ENCODE measurements at places on chromosomes 5 and 9.

DNA sequence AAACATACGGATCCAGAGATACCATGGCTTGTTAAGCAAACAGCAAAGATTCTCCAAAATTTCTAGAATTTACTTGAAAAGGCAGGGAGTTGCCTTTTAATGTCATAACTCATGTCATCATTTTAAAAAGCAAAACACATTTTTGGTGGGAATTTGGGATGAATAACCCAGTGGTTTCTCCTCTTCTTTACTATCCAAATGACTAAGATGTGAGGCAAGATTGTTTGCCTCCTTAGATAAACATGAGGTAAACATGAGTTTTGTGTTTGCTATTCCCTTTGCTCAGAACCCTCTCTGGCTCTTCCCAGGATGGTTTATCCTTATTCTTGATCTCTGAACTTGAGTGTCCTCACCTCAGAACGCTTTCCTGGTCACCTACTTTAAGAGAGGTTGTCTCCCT is 267.0 kb downstream of the EBF1 start:
- DNase-seq, result no peak

GRCh38 chr9:2018764-2019558 is 3.8 kb downstream of the SMARCA2 start:
- no peak for DNase-seq

GRCh38 chr9:136705564-136705963 is 6.8 kb upstream of the DIPK1B start:
- DNase-seq, result no peak

DNA sequence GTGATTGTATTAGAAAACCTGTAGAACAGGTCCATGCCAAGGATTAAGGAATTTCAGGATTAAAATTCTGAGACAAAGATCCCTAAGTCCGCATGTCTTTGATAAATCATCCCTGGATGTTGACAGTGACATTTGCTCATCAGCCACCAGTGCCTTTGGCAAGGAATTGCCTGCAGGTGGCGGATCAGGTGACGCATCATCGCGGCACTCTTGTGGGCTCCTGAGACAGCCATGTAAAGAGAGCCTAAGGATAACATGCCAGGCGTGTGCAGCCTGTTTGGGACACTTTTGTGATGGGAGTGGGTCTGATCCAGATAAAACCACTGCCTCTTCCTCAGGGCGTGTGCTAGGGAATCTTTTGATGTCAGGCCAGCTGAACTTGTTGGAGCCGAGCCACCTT is 40.6 kb downstream of the ADCY2 start:
- no peak for DNase-seq

DNA sequence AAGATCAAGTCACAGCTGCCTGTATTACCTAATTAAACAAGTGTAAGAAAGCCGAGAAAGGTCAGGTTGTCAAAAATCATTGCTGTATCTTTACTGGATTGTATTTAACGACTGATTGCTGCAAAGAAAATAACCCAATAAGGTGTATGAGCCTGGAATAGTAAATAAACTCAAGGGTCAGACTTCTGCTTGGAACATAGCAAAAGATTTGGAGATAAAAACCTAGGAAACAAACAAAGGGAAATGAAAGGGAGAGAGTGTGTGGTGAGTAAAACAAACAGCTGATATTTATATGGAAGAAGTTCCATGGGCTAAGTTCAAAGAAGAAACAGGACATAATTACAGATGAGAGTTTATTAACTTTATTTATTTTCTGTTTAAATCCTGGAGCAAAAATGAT is 354.0 kb downstream of the TLR4 start:
- no peak for DNase-seq

- DNase-seq, result no peak
Measured at GRCh38 chr5:132362086-132362485, 7.4 kb upstream of the SLC22A5 start.

- DNase-seq, result no peak
Measured at GRCh38 chr5:153885141-153885540, 153.6 kb downstream of the FAM114A2 start.

DNA sequence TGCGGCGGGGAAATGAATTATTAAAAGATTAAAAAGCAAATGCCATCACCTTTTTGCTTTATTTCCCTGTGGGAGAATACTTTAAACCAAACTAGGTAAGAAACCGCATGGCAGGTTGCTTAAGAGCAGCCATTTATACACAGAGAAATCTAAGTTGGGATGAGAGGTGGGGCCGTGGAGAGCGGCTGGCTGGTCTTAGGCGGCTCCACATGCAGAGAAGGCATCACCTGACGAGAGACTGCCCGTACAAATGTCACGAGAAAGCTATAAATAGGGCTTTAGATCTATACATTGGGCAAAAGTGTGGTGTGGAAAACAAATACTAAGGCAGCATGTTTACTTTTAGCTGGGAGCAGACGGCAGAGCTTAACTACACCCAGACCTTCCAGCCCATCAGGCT is 39.4 kb downstream of the MED27 start:
- DNase-seq, result no peak

GRCh38 chr9:2053883-2054845 is 39.0 kb downstream of the SMARCA2 start:
- DNase-seq, result no peak

- no peak for DNase-seq
Measured at GRCh38 chr5:168006456-168007130, 284.9 kb upstream of the WWC1 start.

DNA sequence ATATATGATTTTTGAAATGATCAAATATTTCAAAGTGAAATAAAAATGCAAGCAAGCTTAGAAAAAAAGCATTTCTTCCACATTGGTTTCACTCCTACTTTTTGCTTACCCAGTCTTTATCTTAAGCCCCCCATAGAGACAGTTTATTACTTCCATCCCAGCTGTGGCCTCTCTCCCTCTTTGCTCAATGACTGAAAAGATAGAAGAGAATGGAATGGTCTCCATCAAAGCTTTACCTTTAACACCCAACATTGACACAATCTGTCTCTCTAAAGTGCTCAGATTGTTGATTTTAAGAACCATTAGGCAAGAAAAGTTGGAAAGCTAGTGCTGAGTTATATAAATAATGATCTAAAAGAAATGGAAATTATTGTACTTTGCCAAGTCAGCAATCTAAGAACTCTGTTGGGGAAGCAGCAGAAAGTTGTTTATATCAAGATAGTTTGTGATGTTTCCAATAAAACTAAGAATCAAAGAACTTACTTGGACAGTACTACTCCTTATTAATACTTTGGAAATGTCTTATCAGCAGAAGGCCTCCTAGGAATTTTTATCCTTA is 277.5 kb upstream of the NREP start:
- DNase-seq, result no peak

- no peak for DNase-seq
Measured at GRCh38 chr9:86456416-86456815, 102.2 kb upstream of the TUT7 start.

DNA sequence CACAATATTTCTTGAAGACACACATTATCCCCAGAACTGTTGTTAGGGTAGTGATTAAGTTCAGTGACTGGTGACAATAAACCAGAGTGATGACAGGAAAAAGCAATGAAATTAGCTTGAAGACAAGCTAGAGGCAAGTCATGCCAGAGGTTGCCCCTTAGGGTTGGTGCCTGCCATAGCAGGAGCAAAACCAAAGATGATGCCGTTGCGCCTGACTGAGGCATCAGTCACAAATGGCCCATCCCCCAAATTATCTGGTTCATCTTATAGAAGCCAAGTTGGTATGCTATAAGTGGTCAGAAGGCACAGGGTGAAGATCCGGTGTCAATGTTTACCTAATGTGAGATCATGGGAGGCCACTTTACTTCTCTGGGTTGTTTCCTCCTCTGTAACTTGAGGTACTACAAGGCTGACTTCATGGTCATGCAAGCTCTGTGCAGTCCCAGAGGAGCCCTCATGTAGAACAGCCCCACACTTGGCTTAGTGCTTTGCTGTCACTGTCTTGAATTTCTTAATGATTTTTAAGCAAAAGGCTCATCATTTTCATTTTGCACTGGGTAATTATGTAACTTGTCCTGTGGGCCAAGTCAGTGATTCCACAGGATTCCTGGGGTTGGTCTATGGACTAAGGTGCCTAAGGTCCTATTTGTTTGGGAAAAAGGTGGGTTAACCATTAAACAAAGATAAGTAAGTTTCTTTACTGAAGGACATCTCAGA is 211.3 kb downstream of the MAN2A1 start:
- DNase-seq, result no peak

- no peak for DNase-seq
Measured at GRCh38 chr5:74095871-74096270, 469.9 kb downstream of the ARHGEF28 start.

GRCh38 chr5:71582945-71583584 is 4.1 kb upstream of the MCCC2 start:
- no peak for DNase-seq

GRCh38 chr5:179407191-179408175 is 62.2 kb upstream of the ADAMTS2 start:
- DNase-seq, result no peak

DNA sequence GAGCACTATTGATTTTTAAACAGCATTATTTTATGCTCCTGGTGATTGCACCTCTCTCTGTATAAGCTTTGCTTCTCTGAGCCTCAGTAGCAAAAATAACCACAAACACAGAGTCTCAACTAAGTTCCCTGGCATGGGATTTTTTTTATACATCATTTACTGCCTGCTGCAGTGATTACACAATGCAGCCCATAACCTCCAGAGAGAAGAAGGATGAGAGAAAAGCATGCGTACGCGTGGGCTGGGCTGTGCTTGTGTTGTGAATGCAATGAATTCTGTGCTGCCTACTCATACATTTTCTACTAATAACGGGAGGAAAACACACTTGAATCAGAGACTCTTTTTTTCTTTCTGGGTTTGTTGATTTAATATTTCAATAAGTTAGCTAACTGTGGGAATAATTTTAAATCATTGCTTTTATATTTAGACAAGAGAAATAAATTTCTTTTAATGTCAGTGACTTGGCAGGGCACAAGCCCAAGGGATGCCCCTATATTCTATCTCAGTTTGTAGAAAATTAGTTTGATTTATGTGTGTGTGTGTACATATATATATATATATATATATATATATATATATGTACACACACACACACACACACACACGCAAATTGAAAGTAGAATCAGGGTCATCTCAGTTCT is 351.5 kb downstream of the MED10 start:
- DNase-seq, result no peak

DNA sequence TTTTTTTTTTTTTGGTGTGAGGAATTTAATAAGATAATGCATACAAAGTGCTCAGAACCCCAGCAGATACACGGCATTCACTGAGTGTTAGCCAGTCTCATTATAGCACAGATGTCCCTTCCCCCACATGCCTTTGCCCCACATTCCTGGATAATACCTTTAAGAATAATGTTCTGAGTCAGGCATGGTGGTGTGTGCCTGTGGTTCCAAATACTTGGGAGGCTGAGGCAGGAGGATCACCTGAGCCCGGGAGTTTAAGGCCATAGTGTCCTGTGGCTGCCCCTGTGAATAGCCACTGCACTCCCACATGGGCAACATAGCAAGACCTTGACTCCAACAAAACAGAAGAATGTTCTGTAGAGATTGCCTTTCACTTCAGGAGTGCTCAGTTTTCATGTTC is 24.2 kb upstream of the ANKRD18A start:
- no peak for DNase-seq

GRCh38 chr9:38037981-38038306 is 31.1 kb downstream of the SHB start:
- DNase-seq, result no peak

GRCh38 chr5:13816126-13816525 is 128.4 kb downstream of the DNAH5 start:
- no peak for DNase-seq

DNA sequence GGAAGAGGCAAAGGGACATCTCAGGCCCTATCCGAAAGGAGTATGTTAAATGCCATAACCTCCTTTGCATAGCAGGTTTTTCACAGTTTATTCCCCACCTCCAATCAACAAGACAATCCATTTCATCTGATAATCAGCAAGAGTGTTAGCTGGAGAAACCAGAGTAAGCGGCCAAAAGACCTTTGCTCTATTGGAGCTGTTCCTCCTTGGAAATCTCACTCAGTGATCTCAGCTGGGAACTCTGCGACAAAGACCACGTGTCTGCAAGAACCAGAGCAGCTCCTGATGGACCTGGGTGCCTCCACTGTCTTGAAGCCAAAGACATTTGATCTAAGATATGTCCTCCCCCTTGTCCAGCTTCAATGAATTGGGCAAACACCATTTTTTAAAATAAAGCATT is 241.0 kb downstream of the SEC61B start:
- no peak for DNase-seq

GRCh38 chr5:20041326-20042274 is 53.6 kb upstream of the CDH18 start:
- no peak for DNase-seq

DNA sequence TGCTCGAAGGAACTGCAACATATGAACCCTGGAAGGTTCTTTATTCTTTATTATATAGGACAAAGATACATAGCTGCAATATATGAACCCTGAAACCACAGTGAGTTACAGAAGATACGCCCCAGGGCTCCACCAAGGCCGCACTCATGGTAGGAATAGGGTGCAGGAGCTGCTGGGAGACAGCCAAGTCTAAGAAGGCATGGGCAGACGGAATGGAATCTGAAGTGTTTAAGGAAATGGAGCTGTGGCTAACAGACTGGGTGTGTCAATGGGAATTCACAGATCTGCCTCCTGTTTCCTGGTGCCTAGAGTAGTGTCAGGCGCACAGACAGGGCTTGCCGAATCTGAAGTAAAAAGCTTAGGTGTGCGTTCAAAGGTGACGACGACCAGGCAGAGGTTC is 286.4 kb downstream of the DENND1A start:
- DNase-seq, result no peak

DNA sequence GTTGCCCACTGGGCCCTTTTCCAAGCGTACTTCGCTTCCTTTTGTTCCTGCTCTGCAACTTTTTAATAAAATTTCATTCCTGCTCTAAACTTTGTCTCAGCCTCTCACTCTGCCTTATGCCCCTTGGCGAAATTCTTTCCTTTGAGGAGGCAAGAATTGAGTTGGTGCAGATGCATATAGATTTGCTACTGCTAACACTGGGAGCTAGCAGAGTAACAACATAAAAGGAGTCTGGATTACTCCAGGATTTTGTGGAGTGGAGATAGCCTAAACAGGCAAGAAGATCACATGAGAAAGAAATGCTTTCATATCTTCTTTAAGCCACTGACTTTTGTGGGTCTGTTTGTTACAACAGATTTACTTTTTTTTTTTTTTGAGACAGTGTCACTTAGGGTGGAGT is 12.9 kb upstream of the RFESD start:
- DNase-seq, result no peak

GRCh38 chr9:18438951-18439350 is 35.0 kb upstream of the ADAMTSL1 start:
- DNase-seq, result no peak

GRCh38 chr9:107919263-107919662 is 429.7 kb upstream of the KLF4 start:
- no peak for DNase-seq

- no peak for DNase-seq
Measured at GRCh38 chr9:19252174-19252884, 21.8 kb downstream of the DENND4C start.

GRCh38 chr9:18362901-18363685 is 110.9 kb upstream of the ADAMTSL1 start:
- no peak for DNase-seq

- DNase-seq, result no peak
Measured at GRCh38 chr5:72515211-72515610, 8.0 kb upstream of the ZNF366 start.

GRCh38 chr9:129968690-129969485 is 74.1 kb downstream of the FNBP1 start:
- DNase-seq, result no peak
